ENCODE measurements at places on chromosomes 2 and 18.

- no peak for DNase-seq
Observed at GRCh38 chr2:197280015-197280702, 30.4 kb downstream of the ANKRD44 start.

DNA sequence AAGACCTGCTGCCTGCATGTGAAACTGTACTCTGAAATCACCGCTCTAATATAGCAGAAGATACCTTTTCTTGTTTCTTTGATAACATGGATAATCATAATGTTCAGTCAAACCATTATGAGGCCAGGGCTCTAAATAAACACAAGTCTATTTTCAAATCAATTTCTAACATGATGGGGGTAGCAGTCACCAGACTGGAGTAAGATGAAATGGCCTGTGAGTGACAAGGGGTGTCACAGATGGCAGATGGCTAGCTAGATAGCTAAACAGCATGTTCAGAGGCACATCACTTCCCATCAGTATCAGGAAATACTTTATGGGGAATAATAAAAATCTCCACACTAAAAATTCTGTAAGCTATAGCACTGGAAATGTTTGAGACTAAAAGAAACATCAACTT, 14.0 kb downstream of the MBD2 start:
- DNase-seq = no peak

DNA sequence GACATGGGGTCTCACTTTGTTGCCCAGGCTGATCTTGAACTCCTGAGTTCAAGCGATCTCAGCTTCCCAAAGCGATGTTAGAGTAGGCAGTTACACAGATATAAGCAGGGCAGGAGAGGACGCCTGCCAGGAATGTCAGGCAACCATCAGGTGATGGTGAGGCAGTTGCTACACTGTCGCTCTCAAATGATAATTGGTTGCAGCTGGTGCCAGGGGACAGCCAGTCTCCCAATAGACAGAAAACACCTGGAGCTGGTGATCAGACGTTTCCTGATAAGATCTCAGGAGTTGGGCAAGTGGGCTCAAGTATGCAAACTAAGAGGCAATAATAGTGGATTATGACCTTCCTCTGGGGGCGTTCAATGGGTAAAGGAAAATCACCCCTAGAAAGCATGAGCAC, 163.1 kb upstream of the RGPD4 start:
- DNase-seq = no peak

DNA sequence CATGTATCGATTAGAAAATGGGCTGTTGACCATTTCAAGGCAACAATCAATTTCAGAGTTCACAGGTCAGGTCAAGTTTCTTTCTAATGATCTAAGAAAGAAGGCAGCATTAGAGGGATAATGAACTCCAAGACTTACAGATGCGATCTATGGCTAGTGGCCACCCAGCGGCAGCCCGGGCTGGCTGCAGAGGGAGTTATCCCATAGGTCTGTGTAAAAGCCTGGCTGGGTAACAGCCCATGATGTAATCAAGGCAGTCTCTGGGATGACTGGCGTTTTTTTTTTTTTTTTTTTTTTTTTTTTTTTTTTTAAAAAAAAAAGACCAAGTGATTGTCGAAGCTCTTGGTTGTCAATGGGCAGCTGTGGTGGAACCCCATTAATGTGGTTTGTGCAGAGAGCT, 171.1 kb upstream of the SKOR2 start:
- DNase-seq = no peak

DNA sequence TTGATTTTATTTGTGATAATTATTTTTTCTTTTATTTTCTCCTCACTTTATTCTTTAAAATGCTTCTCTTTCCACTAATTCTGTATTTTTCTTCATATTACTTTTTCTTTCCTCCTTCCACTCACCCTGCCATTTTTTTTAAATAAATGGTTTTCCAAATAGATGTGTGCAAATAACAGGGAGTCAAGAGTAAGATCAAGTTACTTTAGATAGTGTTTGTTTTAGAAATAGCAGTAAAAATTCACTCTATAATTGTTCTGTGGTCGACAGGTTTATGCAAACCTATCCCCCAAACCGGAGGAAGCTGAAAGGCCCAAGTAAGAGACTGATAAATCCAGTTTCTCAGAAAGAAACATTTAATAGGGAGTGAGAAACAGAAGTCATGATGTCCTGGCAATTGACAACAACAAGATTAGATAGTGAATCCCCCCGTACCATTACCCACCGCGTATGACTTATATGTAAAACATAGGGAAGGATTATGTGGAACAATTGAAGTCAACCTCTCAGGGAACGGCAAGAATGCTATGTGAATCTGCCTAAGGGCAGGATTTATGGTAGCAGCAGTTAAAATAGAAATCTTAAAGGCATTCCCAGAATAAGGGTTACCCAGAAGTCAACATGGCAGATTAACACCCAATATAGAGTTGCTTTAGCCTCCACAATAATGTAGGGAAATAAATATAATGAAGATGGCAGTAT, 75.5 kb downstream of the KYNU start:
- DNase-seq = no peak

- DNase-seq = no peak
Observed at GRCh38 chr2:66305718-66306117, 129.2 kb upstream of the MEIS1 start.

GRCh38 chr18:8908792-8909510, 193.5 kb upstream of the NDUFV2 start:
- DNase-seq = no peak

GRCh38 chr2:27727257-27727656, 44.3 kb upstream of the MRPL33 start:
- DNase-seq = no peak

DNA sequence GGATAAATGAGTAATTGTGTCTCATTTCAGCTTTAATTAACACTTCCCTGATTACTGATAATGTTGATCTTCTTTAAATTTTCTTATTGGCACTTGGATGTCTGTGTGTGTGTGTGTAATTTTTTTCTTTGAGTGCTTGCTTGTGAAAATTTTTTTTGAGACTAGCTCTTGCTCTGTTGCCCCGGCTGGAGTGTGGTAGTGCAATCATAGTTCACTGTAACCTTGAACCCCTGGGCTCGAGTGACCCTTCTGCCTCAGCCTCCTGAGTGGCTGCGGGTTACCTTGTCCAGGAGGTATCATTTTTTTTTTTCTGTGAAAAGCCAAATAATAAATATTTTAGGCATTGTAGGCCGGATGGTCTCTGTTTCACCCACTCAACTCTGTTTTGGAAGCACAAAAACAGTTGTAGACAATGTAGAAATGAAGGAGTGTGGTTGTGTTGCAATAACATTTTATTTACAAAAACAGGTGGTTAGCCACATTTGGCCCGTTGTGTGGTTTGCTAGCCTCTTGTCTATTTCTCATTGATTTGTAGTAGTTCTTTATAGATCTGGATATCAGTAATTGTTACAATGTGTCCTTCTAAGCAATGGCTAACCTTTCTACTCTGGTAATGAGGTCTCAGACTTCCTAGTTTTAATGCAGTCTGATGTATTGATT, 7.9 kb downstream of the IL1RL2 start:
- no peak for DNase-seq

DNA sequence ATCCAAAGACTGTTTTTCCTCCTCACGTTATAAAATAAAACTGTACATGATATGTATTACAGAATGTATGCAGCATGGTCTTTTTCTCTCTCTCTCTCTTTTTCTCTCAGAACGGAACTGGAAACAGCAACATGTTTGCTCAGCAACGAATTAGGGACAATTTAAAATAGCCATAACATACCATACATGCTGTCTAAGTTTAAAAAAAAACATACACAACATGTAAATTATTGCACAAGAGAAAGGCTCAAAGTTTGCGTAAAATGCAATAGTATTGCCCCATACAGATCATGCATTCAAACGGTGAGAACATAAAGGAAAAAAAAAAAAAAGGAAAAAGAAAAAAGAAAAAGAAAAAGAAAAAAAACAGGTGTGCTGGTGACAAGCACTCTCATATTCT, 93.6 kb downstream of the BCL11A start:
- no peak for DNase-seq

GRCh38 chr18:6714010-6714409, 15.5 kb upstream of the ARHGAP28 start:
- no peak for DNase-seq

- DNase-seq = no peak
Observed at GRCh38 chr2:224883172-224883516, 159.1 kb downstream of the DOCK10 start.

DNA sequence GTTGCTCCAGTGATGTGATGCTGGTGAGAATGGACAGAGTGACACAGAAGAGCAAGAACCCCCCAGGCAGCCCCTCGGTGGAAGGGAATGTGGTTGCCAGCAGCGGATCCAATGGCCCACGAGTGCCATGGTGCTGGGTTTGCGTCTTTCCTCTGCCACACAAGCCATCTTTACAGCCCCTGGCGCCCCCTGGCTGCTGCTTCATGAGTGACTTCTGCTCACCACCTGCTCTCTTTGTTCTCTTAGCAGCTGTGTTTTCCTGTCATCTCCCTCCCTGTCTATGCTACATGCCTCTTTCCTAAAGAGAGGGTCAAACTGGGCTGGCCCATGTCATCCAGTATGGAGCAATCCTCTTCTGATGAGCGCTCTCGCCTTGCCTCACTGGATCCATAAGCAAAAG, 300.0 kb upstream of the SMIM21 start:
- DNase-seq = no peak

GRCh38 chr2:109421101-109421500, 192.7 kb downstream of the SEPTIN10 start:
- DNase-seq = no peak

- DNase-seq = no peak
Observed at GRCh38 chr2:180540761-180541160, 439.6 kb upstream of the UBE2E3 start.

- no peak for DNase-seq
Observed at GRCh38 chr2:88832311-88832991, 141.0 kb downstream of the RPIA start.

GRCh38 chr18:36441426-36442240, 144.1 kb downstream of the FHOD3 start:
- DNase-seq = no peak

DNA sequence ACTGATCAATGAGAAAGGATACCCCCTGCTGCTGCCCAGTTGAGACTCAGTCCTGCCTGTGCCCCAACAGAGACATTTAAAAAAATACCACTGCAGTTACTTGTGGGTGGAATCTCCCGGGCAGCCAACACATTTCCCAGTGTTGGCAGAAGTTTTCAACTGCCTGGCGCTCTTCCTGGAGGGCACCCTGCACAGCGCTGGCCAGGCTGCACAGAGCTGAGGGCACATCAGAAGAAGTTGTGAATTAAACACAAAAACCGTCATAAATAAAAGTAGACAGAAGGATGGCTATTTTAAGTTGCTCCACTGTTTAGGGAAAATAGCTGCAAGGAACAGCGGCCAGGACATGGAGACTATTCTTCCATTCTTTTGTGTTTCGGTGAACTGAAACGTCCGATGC, 110.2 kb upstream of the THOC1 start:
- DNase-seq = no peak

DNA sequence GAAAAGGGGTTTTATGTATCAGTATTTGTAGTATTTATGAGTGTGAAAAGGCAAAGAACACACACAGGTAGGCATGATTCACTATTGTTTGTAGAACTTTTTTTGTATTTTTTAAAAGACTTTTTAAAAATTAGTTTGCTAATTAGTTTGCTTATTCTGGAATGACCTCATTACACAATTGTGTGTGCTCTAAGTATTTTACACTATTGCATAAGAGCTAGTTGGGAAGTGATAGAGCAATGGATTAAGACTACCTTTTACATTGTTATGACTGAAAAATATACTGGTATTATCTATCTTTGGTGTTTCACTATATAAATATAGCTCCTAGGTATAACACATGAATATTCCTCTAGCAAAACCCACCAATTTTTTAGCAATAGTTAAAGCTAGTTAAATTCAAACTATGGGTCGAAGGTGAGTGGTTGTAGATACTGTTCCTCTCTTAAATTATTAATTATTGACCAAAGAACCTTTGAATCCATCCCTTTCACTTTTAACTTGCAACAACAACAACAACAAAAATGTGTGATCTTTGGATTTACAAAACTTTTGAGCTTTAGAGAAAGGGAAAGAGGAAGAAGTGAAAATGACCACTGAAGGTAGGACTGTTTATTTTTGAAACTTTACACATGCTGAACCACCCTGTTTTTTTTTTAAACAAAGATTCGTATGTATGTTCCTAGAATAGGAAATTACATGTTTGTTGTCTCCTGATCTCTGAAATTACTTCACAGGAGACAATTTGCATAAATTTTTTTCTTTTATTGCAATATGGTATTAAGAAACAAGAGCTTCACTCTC, 18.7 kb downstream of the ITPRID2 start:
- DNase-seq = no peak

DNA sequence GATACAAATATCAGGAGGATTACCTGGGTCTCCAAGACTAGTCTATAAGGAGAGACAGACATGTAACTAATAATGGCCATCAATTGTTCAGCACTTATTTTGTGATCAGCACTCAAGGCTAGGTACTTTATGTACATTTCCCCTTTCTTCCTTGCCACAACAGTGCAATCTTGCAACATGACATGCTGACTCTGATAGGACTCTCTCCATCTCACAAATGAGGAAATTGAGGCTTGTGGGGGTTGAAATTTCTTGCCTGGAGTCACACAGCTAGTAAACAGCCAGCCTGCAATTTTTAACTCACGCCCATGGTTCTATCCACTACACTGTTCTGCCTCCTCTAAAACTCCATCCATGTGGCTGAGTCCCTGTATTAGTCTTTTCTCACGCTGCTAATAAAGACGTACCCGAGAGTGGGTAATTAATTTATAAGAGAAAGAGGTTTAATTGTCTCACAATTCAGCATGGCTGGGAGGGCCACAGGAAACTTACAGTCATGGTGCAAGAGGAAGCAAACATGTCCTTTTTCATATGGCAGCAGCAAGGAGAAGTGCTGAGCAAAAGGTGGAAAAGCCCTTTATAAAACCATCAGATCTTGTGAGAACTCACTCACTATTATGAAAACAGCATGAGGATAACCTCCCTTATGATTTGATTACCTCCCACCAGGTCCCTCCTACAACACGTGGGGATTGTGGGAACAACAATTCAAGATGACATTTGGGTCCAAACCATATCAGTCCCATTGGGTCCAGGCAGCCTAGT, 302.4 kb downstream of the PLCL1 start:
- DNase-seq = no peak

GRCh38 chr2:108612514-108613183, 78.4 kb downstream of the LIMS1 start:
- DNase-seq = no peak

- no peak for DNase-seq
Observed at GRCh38 chr18:75031717-75032317, 177.1 kb downstream of the PTGR3 start.

DNA sequence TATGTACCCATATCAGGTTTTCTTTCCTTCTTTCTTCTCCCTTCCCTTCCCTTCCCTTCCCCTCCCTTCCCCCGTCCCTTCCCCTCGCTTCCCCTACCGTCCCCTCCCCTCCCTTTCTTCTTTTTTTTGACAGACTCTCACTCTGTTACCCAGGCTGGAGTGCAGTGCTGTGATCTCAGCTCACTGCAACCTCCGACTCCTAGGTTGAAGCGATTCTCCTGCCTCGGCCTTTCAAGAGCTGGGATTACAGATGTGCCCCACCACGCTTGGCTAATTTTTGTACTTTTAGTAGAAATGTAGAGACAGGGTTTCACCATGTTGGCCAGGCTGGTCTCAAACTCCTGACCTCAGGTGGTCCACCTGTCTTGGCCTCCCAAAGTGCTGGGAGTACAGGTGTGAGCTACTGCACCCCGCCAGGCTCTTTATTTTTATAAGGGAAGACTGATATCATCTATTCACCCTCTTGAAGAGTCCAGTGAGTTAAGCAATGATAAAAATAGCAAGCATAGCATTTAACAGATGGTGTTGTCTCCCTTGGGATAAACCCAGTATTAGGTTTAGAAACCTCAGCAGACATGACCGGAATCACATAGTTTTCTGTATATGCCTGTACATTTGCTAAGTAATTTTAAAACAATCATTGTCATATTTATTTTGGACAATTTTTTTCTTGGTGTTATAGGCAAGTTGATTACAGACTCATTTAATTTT, 888.4 kb downstream of the TRIB2 start:
- DNase-seq = no peak
